NCI-H526 (cell line): ENCODE measurements at places on chromosomes 12 and 14.
A peak's percentile ranks its signal among the peaks of the same experiment; 100 is the strongest.

DNA sequence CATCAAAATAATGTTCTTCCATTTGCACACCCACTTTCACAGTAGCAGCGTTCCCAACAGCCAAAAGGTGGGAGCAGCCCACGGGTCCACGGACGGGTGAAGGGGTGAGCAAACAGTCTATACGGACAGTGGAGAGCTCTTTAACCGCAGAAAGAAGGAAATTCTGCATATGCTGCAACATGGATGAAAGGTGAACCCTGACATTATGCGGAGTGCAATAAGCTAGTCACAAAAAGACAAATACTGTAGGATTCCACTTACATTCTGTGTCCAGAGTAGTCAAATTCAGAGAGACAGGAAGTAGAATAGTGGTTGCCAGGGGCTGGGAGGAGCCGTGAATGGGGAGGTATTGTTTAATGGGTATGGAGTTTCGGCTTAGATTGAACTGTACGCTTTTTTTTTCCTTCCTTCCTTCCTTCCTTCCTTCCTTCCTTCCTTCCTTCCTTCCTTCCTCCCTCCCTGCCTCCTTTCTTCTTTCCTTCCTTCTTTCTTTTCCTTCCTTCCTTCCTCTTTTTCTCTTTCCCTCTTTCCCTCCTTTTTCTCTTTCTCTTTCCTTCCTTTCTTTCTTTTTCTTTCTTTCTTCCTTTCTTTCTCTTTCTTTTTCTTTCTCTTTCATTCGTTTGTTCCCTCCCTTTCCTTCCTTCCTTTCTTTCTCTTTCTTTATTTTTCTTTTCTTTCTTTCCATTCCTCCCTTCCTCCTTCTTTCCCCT lies 15.8 kb upstream of the ANKRD9 start:
- peak; percentile 62 for DNase-seq

DNA sequence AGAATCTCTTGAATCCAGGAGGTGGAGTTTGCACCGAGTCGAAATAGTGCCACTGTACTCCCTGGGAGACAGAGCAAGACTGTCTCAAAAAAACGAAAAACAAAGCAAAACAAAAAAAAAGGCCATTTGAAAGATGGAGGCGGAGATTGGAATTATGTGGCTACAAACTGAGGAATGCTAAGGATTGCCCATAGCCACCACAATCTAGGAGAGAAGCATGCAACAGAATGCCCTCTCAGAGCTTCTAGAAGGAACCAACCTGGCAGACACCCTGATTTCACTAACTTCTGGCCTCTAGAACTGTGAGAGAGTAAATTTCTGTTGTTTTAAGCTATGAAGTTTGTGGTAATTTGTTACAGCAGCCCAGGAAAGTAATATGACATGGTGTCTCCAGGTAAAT lies 50.1 kb upstream of the LIMA1 start:
- DNase-seq, result no peak

DNA sequence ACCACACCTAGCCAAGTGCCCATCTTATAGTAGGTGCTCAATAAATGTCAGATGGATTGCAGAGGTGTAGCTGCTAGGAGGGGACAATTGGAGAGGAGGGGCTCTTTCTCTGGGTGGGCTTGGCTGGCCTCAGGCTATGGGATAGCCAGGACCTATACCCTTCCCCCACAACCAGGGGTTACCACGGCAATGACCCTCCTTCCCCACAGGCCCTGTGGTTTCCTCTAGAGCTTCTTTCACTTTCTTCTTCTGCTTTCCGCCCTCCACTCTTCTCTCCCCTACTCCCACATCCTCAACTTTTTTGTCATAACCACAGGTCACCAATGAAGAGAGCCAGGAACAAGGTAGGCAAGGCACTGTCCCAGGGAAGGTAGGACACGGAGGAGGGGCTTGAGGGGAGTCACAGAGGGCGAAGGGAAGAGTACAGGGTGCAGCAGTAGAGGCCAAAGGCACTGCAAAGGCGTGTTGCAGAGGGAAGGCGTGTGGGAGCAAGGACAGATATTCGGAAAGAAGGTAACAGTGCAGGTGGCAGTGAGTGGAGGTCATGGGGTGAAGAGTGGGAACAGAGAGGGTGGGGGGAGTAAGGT lies 1.9 kb upstream of the ITGB7 start:
- DNase-seq, result no peak

DNA sequence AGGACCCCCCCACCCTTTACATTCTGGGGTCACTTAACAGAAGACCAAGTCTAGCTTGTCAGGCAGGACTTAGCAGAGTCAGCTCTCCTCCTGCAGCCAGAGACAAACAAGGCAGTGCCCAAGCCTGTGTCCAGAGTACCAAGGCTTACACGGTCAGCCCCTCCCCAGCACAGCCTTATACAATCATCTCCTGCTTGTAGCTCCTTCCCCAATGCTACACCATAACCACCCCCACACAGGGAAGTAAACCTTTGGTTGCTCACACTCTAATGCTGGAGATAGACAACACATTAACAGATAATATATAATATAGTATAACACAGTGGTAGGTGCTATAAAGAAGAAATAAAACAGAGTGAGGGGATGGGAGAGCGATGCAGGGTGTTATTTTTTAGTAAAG lies 175.4 kb upstream of the PWP1 start:
- no peak for DNase-seq

- peak; percentile 21 for DNase-seq
Observed at GRCh38 chr12:92442782-92443181, 260.0 kb upstream of the PLEKHG7 start.

- DNase-seq, result no peak
Observed at GRCh38 chr14:49975799-49976198, 82.9 kb downstream of the ARF6 start.

DNA sequence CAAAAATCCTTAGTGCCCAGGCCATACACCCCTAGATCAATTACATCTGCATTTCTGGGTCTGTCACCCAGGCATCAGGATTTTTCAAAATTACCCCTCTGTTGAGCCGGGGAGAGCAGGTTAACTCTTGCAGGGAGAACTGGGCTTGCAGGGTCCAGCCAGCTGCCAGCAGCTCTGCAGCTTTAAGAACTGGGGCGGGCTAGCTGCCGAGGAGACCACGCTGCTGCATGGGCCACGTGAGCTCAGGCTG lies at the start of gene DGLUCY:
TSS of gene DGLUCY (plus strand) at position 245 of the 250 bp plus-strand sequence. CDS start 46,222 bp downstream, outside the sequence.
- DNase-seq, result no peak

DNA sequence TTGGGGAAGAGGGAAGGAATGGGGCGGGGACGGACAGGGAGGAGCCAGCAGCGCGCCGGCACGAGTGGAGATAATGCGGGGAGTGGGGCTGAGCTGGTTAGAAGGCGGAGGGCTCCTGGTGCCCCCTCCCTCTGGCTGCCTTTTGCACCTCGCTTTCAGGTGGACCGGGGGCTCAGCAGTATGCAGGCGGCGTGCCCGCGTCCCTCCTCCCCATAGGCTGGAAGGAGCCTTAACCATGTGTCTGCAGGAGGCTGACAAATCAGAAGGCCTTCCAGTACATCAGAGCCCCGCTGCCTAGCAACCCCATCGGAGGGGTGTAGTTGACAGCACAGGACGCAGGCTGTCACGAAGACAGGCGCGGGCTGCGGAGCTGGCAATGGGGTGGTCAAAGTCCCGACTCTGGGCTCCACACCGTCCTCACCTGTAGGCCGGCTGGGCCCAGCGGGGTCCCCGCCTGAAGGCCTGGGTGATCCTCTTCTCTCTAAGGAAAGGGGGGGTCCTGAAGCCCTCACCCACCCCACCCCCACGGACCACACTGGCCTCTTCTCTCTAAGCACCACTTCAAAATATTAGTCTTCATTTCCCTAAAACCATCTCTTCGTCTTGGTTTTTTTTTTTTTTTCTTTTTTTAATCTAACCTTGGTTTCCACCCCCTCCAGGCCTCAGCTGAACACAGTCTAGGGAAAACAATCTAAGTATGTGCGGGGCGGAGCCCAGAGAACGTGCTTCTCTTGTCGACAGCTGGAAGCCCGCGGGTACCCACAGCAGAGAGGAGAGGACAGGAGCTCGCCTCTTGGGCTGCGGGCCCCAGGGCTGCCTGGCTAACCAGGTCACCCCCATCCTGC lies 44.5 kb downstream of the KDM2B start:
- peak; percentile 93 for DNase-seq

GRCh38 chr14:65438266-65438933 lies 25.9 kb downstream of the FUT8 start:
- DNase-seq, result no peak

DNA sequence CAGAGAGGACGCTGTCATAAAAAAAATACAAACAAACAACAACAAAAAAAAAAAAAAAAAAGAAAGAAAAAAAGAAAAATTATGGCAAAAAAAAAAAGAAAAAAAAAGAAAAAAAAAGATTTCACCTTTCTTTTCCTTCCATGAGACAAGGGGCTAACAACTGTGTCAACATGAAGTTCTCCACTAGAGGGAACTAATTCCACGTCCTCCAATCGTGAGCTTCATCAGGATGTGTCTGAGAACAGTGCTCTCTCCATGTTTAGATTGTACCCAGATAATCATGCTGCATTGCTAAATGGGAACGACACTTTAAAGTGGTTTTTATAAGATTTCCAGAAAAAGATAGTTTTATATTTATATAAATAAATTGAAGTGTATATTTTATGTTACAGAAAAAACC lies 96.2 kb upstream of the PTPRB start:
- no peak for DNase-seq

- no peak for DNase-seq
Observed at GRCh38 chr14:44700184-44700583, 193.1 kb upstream of the FSCB start.

DNA sequence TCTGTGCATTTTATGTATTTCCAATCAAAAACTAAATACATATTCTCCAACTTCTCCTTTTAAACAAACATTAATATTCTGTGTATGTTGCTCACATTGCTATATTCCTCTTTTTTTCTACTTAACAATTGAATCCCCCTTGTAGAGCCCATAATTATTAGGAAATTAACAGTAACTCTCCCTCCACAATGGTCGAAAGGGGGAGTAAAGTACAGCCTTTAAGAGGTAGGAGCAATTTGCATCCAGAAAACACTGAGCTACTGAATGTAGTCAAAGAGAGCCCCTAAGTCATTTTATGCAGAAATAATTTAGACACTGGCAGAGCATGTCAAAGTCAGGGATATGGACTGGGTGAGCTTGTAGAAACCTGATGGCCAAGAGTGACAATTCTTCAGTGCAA lies 57.2 kb upstream of the SCN8A start:
- peak; percentile 55 for DNase-seq

DNA sequence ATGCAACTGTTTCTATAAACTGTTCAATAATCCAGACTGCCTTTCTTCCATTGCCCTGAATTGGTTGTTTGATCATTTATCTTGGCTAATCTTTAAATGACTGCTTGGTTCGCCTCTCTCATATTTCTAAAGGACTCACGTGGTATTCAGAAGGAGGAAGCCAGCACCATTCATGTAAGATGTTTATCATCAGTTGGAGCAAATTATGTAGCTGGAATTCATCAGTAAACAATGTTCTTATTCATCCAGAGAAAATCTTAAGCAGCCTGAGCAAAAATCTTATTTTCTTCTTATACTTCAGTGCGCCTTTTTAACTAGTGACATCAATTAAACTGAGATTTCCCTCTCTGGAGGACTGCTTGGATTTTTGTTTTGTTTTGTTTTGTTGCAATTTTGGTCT lies 538.7 kb upstream of the TMEM132C start:
- no peak for DNase-seq

DNA sequence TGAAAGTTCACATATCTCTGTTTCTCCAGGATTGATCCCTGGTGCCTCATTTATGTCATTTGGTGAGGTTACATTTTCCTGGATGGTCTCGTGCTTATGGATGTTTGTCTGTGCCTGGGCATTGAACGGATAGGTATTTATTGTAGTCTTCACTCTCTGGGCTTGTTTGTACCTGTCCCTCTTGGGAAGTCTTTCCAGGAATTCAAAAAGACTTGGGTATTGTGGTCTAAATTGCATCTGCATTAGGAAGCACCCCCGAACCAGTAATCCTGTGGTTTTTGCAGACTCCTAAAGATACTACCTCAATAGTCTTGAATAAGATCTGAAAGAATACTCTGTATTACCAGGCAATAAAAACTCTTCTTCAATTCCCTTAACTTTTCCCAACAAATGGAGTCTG lies 720.8 kb downstream of the SLC6A15 start:
- no peak for DNase-seq

DNA sequence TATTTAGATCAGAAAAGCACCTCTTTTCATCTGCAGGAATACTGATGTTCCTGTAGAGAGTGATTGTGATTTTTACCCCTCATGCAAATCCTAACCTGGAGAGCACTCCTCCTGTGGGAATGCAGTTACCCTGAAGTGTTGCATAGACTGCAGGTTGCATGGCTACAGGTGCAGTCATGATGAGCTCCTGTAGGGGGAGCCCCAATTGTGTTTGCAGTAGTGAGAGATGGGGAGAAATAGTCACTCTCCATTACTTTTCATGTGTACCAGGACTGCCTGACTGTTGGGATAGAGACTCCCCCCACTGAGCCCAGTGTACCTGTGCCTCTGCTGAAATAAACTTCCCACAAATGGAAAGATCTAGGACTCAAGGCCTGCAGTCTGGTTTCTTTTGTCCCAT lies 1086.5 kb downstream of the SLC6A15 start:
- peak; percentile 23 for DNase-seq

- DNase-seq, result no peak
Observed at GRCh38 chr14:63426838-63427352, 108.2 kb upstream of the GPHB5 start.

- DNase-seq, result no peak
Observed at GRCh38 chr12:12691549-12691948, 4.4 kb downstream of the GPR19 start.

DNA sequence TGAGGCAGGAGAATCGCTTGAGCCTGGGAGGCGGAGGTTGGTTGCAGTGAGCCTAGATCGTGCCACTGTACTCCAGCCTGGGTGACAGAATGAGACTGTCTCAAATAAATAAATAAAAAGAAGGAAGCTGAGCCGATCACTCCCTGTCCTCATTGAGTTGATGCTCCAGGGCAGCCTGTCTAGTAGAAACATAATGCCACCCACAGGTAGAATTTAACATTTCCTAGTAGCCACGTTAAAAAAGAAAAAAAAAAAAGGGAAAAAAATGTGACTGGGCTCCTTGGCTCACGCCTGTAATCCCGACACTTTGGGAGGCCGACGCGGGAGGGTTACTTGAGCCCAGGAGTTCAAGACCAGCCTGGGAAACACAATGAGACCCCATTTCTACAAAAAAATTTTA lies 135.7 kb downstream of the SCARB1 start:
- no peak for DNase-seq

- DNase-seq, result no peak
Observed at GRCh38 chr14:55610713-55611370, 30.8 kb downstream of the KTN1 start.

DNA sequence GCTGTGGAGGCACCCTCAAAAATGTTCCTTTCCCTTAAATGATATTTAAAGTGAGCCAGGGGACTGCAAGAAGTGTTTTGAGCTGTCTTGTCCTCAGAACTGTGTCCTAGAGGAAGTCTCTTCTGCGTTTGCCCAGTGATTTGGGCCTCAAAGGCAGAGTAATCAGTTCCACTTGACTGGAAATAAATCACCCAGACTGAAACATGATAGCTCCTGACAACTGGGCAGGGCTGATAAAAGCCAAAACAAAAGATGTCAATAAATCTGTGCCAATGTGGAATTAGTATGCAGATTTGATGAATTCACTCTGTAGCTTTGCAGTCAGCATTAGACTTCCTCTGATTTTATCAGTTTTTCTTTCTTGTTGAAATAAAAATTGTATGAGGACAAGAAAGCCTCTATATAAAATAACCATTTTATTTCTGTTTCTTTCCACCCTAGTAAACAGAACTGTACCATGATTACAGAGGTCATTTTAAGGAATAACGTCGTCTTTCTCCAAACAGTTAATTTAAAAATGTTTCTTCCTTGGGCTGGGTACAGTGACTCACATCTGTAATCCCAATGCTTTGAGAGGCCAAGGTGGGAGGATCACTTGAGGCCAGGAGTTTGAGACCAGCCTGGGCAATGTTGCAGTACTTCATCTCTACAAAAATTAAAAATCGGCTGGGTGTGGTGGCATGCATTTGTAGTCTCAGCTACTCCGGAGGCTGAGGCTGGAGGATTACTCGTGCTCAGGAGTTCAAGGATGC lies 180.8 kb downstream of the ERC1 start:
- DNase-seq, result peak; percentile 23
